ENCODE measurements at places on chromosomes 2 and 18.

DNA sequence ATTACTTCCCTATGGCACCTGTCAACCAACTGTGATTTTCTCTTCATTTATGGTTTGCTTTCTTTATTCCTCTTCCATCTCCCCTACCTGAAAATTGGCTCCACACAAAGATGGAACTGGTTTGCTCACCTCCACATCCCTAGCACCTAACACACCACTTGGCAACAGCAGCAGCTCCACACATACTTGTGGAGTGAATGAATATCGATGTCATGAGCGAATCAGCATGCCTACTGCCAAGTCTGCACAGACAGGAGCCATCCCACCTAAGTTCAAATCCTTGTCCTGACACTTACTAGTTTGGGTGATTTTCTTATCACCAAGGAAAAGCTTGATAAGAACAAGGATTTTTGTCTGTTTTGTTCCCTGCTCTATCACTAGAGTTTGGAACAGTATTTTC is 191.4 kb upstream of the TMEM200C start:
- DNase-seq = no peak

GRCh38 chr2:160499865-160500264 is 6.3 kb upstream of the RBMS1 start:
- no peak for DNase-seq

- DNase-seq = no peak
These were observed 107.4 kb upstream of the CTDP1 start for GRCh38 chr18:79572093-79572780.

DNA sequence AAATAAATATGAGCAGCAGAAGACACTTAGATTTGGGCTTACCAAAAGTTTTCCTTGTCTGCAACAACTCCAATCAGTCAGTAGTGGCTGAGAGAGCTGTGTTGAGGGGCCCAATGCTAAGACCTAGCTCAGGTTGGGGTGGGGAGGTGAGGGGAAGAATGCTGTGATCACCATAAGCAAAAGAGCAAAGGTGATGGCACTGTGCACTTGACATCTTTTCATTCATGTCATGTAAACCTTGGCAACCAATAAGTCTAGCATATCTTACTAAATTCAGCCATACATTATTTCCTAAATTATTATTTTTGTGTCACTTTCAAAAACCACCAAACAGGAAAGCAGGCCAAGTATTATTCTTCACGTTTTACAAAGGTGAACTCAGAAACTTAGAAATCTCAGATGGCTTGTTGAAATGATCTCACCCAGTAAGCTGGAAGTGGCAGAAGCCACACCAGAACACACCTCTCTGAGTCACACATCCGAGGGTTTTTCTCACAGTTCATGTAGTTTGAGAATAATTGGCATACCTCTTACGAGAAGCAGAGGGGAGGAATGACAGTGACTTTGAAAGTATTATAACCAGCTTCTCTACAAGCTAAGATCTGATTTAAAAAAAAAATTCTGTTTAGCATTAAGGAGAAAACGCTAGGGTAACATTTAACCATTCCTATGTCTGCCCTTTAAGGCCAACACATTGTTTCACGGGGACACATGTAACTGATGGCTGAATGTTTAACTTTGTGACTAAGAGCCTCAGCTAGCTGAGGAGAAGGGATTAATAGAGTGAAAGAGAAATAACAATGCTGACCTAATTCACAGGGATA is 43.3 kb upstream of the SETBP1 start:
- DNase-seq = no peak

- no peak for DNase-seq
These were observed 102.1 kb upstream of the CHRNA1 start for GRCh38 chr2:174866421-174866820.

GRCh38 chr18:27772081-27772480 is 404.8 kb downstream of the CDH2 start:
- no peak for DNase-seq

- DNase-seq = no peak
These were observed 102.6 kb downstream of the HS6ST1 start for GRCh38 chr2:128215897-128216642.

DNA sequence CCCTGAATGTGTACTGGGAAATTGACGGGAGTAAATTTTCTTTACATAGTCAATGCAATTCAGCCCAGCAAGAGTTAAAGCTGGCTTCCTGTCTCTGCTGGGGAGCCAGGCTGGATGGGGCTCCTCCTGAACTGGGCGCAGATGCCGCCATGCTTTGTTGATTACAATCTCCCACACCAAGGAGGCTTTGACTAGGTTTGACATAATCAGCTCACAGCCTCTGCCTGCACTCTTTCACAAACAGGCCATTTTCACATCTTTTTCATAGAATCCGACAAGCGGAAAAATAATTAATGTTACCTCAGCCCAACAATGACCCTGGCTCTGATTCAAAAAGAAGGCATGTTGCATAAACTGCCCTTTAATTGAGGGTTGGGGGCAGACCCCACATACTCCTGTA is 54.3 kb downstream of the FOXI3 start:
- DNase-seq = no peak

- no peak for DNase-seq
These were observed 44.1 kb downstream of the ATOH8 start for GRCh38 chr2:85797921-85798320.

DNA sequence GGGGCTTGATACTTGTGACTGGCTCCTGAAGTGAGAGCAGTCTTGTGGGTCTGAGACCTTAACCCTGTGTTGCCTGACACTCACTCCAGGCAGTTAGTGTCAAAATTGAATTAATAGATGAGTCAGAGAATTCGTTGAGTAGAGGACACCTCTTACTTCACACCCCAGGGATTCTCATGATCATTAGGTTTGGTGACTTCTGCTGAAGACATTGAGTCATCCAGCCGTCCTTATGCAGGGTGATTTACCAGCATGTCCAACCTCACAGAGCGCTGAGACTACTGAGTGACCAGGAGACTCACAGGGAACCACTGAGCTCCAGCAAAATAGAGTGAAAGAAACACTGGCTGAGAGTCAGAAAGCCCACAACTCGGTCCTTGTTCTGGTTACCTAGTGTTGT is 36.0 kb upstream of the EVA1A start:
- DNase-seq = no peak

GRCh38 chr2:128145651-128146050 is 54.7 kb downstream of the UGGT1 start:
- DNase-seq = no peak

- no peak for DNase-seq
These were observed 27.6 kb upstream of the IL1R1 start for GRCh38 chr2:102114851-102115497.

DNA sequence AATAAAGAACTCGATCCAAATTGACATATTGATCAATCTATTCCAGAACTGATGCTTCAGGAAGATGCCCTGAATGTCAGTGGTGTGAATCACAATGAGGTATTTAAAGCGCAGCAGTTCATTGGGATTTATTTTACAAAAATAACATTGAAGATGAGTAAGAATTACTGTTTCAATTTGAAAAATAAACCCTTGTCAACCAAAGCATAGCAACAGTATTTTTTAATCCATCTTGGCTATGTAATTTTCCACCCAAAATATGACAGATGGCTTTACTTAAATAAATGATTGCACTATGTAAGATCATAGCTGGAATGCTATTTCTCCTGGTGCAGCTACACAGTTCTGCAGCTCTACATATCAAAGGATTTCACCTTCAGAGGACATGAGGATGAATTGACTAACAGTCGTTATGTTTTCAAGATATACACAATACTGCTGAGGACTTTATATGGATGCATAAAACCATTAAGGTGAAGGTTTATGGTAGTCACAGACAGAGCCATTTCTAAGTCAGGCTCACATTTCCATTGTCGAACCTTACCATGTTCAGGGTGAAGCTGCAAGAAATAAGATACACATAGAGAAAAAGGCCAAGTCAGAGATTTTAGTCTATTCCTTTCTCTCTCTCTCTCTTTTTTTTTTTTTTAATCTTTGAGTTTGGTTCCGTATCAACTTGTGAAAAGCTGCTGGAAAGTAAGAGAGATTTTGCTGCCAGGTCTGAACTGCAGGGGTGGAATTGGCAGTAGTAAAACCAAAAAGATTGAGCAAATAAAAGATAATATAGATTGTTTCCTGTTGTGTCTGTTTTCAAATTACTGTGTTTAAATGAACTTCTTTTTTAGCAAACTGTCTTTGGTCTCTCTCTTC is 398.0 kb upstream of the CDH20 start:
- DNase-seq = no peak

- DNase-seq = no peak
These were observed 109.2 kb downstream of the FSHR start for GRCh38 chr2:49045083-49045482.

- DNase-seq = no peak
These were observed 167.9 kb downstream of the HRH4 start for GRCh38 chr18:24628326-24628725.

GRCh38 chr2:111122631-111123421 is 2.1 kb downstream of the BCL2L11 start:
- DNase-seq = no peak

DNA sequence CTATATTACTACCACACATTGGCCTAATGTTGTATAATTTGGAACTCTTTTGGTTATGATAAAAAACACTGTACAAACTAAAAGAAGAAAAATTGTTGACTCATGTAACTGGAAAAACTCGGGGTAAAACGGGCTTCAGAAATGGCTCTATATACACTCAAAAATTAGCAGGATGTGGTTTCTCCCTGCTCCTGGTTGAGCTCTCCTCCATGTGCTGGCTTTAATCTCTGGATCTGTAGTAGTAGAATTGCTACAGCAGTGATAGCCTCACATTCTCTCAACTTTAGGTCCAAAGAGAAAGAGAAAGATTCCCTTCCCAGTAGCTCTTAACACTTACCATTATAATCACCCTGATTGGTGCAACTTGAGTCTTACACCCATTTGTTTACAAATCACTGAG is 274.9 kb upstream of the GALNT5 start:
- DNase-seq = no peak

DNA sequence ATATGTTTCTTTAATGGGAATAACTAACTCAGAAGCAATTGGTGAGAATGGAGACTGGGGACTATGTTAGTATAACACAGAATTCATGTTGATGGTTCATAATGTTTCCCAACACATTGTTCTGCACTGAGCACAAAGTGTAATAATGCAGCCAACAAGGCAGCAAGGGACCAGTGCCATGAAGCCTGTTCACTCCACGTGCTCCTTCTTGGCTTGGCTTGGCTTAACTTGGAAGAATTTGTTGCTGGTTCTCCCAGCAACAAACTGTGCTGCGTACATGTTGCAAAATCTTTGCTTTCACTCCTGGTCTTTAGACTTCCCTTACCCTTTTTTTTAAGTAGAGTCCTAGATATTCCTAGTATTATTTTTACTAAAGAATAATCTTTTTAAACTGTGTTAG is 129.7 kb downstream of the MAP3K20 start:
- no peak for DNase-seq

DNA sequence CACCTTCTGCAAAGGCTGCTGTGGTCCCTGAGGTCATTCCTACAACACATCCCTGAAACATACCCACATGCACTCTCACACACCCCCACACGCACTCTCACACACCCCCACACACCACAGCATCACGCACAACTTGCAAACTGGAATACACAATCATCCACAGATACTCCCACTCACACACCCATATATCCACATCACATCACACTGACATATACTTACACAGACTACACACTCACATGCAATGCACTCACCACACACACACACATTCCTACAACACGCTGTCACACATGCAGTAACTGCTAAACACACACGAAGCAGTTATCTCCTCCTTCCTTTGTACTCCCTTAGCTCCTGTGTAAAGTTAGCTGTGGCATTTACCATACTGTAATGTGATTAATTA is 57.1 kb upstream of the PKDCC start:
- DNase-seq = no peak

DNA sequence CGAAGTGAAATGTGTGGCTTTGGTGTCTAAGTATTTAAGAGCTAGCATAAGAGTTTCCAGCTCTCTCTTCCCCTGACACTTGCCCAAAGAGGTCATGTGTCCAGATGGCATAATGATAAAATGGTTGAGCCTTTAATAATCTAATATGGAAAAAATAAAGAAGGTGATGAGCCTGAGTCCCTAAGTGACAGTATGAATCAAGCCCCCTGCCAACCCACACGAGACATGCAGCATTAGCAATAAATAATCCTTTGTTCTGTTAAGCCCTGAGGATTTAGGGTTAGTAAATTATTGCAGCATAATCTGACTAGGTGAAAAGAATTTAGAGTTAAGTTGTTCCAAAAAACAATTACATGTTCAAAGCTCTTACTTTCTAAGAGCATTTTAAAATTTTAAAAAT is 217.2 kb upstream of the CCDC150 start:
- DNase-seq = no peak
